HT1080 (cell line): ENCODE measurements at places on chromosomes 12 and 14.

DNA sequence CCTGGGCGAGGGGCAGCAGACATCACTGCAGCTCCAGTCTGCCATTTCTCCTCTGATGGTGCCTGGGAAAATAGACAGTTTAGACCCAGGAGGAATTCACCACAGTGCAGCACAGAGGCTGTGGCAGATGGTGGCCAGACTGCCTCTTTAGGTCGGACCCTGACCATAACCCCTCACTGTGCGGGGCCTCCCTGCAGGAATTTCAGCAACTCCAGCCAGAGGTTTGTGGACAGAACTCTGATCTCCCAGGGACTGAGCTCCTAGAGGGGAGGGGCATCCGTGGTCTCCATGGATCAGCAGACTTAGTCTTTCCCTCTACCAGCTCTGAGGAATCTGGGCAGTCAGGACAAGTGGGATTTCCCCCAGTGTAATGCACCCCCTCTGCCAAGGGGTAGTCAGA, 106.5 kb downstream of the ZC3H14 start:
- DNase-seq, result no peak

- no peak for DNase-seq
These were observed 29.5 kb downstream of the RIMBP2 start for GRCh38 chr12:130686511-130686991.

GRCh38 chr12:20592556-20592955, 102.6 kb upstream of the SLCO1C1 start:
- no peak for DNase-seq

DNA sequence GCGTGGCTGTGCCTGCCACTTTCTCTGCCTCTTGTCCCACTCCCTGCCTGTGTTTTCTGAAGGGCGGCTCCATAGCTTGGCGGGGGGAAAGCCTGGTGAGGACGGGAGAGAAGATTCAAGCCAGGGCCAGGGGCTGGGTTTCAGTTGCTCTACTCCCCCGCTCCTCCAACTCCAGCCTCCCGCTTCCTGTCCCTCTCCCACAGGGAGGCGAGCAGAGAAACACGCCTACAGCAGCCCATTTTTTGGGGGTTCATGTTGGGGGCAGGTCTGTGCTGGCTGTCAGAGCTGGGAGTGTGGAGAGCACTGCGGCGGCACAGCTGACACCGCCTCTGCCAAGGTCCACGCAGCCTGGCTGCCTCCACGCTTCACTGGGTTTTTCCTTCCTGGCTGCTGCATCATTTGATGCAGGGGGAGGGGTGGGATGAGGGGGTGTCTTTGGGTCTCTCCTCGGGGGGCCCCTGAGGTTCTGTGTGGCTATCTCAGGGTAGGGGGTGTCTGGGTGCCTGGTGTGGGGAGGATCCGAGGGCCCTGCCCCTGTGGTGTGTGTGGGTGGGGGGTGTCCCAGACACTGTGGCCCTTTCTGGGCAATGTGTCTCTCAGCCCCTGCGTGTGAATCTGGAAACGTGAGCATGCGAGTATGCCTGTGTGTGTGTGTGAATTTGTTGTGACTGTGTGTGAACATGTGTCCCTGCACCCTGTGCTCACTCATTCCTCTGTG, 10.7 kb upstream of the KRT80 start:
- no peak for DNase-seq

- DNase-seq, result peak; percentile 24
These were observed 13.3 kb downstream of the KCTD10 start for GRCh38 chr12:109463756-109464155.

- DNase-seq, result peak; percentile 84
These were observed 8.3 kb downstream of the PXN start for GRCh38 chr12:120257041-120257821.

DNA sequence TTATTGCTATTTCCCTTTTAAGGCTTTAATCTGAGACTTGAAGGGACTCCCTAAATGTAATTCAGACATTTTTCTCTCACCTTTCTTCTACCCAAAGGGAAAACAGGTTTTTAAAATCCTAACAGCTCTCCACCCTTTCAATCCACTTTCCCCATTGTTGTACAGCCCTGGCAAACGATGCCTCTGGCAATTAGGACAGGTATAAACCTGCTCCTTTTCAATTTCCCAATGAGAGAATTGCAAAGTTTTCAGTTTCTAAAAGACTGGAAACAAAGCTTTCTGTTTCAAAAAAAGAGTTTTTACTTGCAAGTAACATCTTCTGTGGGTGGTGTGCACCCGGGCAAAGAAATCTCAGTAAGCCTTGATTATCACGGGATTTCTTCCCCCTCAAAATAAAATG, 131.2 kb downstream of the HMGA2 start:
- no peak for DNase-seq

- peak; percentile 57 for DNase-seq
These were observed 56.8 kb downstream of the SPPL3 start for GRCh38 chr12:120847392-120847791.

DNA sequence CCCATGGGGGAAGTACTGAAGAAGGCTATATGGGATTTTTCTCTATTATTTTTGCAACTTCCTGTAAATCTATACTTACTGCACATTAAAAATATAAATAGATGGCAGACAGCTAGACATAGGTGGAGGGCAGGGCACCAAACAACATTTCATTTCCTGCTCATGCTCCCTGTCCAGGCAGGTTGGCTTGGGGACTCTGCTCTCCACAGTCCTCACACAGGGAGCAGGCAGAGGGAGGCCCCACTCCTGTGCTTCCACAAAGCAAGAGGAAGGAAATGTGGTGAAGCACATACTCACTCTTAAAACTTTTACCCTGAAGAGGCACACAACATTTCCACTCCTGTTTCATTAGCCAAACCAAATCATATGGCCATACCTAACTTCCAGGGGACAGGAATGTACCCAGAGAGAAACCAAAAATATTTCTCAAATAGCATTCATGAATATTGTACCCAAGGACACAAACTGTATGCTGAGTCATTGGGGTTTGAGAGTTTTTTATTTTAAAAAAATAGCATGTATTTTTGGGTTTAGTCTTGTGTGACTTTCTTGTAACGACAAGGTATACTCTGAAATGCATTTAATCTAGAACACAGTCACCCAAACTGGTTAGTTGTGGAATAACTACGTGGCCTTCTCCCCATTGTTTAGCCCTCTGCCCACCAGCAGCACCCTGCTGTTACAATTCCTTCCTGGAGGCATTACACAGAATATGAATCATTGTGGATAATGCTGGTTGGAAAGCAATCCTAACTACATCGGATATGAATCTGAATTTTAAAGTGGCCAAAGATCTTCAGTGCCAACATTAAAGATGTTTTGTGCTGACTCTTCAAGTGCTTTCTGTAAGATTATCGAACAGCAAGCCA, 40.9 kb downstream of the RTN1 start:
- peak; percentile 89 for DNase-seq

DNA sequence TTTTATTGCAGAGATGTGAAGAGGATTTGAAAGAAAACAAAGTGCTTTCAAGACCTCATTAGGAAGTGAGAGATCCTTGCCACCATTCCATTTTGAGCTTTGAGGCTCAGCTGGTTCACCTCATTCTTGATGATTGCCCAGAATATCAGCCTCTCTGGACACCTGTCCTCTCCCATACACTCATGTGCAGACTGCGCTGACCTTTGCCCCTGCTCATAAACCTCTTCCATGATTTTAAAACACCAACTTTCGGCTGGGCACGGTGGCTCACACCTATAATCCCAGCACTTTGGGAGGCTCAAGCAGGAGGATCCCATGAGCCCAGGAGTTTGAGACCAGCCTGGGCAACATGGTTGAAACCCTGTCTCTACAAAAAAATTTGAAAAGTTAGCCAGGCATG, 8.9 kb downstream of the COX14 start:
- DNase-seq, result no peak

DNA sequence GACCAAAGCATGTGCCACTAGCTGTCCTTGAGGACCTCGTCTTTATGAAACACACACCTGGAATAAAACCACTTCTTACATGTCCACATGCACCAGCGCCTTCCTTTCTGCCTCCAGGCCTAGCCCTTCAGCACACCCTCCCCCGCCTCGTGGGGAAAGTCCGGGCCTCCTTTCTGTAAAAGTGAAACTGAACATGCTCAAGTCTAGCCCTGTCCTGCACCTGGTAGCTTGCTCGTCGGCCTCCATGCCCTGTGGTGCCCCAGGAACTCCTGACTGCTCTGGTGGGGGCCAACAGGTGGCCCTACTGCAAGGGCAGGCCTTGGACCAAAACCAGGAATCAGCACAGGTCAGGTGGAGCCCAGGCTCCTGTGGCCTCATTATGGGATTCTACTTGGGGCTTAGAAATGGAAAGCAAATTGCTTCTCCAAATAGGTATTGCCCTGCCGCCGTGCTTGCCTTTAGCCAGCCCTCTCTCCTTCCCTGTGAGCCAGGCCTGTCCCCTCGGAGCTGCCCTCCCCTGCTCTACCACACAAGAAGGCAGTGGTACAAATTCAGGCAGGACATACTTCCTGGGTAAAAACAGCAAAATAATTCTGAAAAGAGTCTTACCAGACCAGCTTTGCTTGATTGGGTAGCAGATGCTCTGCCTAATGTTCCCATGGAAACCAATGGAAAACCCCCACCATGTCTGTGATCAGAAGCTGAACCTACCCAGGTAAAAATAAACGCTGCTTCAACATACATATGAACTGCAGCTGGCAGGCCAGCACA, 43.5 kb downstream of the ERH start:
- no peak for DNase-seq

DNA sequence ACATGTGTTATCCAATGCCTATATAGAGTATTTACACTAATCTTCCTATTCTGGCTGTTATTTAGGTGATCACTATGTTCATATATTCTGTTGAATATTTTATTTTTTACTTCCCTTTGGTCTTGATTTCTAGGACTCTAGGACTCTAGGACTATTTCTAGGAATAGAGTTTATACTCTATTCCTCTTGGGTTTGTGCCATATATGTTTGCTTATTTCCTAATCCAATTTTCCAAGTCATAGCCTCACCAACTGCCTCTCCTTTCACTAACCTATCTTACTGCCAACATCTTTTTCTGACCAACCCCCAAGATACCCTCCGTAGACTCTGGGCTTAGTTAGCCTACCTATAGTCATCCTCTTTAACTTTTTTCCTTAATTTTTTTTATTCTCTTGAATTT, 28.5 kb downstream of the ARF6 start:
- no peak for DNase-seq

- DNase-seq, result no peak
These were observed 9.1 kb downstream of the PRKCH start for GRCh38 chr14:61330511-61330910.

GRCh38 chr12:76275511-76276093, 72.6 kb downstream of the BBS10 start:
- DNase-seq, result no peak

GRCh38 chr12:121357331-121357730, 5.1 kb upstream of the ANAPC5 start:
- no peak for DNase-seq

- DNase-seq, result no peak
These were observed 137.7 kb upstream of the NEDD1 start for GRCh38 chr12:96769400-96769799.

GRCh38 chr12:66044731-66045130, 85.8 kb downstream of the LLPH start:
- peak; percentile 75 for DNase-seq

DNA sequence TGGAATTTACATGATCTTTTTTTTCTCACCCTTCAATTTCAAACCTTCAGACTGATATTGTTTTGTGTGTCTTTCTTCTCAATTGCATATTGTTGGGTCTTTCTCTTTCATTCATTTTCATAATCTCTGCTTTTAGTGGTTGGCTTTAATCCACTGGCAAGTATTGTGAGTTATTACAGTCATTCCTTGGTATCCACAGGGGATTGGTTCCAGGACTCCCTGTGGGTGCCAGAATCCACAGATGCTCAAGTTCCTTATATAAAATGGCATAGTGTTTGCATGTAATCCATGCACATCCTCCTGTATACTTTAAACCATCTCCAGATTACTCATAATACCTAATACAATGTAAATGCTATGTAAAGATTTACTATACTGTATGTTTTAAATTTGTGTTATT, 29.7 kb upstream of the PARP11 start:
- DNase-seq, result no peak

DNA sequence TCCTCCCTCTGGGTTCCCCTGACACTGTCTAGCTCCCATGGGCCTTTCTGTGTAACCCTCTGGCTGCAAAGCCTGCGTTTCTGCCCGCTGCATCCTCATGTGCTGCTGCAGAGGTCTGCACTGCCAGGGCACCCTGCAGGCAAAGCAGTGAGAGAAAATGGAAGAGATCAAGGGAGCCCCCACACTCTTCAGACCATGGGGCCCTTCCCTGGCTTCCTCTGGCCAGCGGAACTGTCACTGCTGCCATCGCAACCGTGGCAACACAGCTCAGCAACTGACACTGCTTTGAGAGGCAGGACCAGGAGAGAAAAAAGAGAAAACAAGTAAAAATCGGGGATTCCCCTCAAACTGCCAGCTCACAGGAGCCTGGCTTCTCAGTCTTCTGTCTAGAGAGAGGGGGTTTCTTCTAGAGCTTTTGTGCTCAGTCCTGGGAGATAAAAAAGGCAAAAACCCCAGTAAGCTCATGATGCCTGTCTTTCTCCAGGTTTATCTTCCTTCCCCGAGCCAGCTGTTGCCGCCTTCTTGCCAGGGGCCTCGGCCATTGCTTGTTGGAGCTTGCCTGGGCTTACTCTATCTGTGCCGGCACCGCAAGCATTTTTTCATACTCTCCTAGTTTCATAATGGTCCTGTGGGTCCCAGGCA, 38.9 kb downstream of the C14orf132 start:
- no peak for DNase-seq

GRCh38 chr12:57193706-57194245, 22.8 kb upstream of the NXPH4 start:
- DNase-seq, result no peak

DNA sequence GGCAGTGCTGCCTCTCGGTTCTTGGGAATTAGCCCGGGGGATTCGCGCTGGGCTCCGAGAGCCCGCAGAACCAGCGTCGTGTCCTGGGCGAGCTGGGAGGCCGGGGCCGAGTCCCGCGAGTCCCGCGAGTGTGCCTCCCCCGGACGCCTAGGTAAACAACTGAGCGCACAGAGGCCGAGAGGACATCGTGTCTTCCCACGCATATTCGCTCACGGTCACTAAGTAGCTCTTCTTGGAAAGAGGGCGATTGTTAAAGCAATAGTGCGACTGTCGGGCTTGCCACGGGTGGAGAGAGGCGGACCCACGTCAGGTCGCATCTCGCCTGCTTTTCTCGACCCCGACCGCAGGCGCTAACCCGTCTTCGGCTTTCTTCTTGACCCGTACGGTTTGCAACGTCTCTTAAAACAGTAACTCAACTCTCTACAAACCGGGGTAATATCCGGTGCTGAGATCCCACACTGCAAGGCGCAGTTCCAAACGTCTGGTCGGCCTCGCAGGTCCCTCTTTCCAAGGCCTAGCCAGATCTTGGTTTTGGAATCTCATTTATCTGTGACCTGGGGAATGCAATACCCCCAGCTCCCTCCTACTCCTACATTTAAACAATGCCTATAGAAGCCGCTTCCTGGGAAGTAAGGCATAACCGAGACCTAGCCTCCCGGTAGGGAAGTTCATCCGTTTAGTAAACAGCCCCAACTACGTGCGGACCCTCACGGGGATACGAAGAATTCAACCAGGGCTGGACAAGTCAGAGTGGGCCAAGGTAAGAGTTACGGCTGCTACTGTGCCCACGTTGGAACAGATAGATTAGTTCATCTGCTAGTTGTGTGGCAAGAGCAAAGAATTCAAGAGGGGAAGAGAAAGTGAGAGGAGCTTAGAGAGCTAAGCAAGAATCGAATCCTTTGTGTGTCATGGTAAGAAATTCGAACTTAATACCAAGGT, 736 bp upstream of the PHLDA1 start:
- DNase-seq, result peak; percentile 58

GRCh38 chr12:116026346-116026745, 251.1 kb downstream of the MED13L start:
- no peak for DNase-seq
